Activated T-cell treated with anti-CD3 and anti-CD28 coated beads, Interleukin-2, amount 50 U/mL, for 4 hours (primary cell): ENCODE measurements at places on chromosomes 3 and 15. TPM values are rescaled to one million over a fixed set of nuclear protein-coding genes. Genes with fewer than 3 reads are reported as not detected.

GRCh38 chr3:82509951-82510603 is 748.6 kb upstream of the GBE1 start:
- no peak for DNase-seq

- DNase-seq = peak; percentile 49
Measured at GRCh38 chr15:98853161-98853560, 154.4 kb downstream of the PGPEP1L start.

DNA sequence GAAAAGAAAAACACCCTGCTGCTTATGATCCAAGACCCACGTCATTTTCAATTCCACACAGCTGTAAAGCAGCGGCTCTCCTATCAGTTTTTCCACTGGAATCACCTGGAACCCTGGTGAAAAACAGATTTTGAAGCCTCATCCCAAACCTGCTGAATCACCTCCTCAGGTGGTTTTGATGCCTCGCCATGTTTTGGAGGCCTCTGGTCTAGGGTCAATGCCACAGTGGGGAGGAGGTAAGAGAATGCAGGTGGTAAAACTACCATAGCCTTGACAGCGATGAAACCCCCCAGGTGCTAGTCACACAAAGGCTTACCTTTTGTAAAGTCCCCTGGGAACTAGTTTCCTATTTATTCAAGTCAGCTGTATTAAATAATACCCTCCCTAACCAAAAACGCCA is 24.8 kb downstream of the MYO1E start:
- no peak for DNase-seq

GRCh38 chr15:73114064-73114463 is 61.8 kb downstream of the NEO1 start:
- no peak for DNase-seq

- no peak for DNase-seq
Measured at GRCh38 chr15:38065721-38066345, 131.4 kb downstream of the TMCO5A start.

DNA sequence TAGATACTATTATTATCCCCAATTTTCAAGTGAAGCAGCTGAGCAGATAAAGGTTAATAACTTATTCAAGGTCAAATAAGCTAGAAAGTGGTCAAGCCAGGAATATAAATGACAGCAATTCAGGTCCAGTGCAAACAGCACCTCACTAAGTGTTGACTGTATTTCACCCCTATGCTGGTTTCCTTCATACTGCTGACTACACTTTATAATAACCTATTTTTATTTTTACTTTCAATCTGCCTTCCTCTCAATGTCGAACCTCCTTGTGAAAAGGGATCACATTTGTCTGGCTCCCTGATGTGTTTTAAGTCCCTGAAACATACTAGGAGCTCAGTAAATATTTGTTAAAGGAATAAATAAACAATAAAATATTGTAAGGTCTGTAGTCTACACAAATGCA is 146.1 kb downstream of the NAALADL2 start:
- no peak for DNase-seq

DNA sequence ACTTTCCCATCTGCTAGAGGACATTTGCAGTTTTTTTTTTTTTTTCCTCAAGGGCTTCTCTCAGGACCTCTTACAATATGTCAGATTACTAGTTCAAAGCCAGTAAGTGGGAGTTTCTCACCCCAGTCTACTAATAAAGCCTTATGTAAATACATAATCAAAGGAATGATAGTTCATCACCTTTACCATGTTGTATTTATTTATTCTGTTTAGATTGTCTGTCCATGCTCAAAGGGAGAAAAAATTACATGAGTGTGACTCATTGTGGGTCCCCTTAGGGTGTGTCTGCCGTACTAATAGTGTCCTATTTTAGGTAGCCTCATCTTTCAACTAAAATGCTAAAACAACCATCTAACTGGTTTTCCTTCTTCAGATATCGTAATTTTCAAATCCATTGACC is 917.6 kb downstream of the EPHA3 start:
- no peak for DNase-seq

- DNase-seq = no peak
Measured at GRCh38 chr3:123743121-123743520, 141.0 kb downstream of the MYLK start.

DNA sequence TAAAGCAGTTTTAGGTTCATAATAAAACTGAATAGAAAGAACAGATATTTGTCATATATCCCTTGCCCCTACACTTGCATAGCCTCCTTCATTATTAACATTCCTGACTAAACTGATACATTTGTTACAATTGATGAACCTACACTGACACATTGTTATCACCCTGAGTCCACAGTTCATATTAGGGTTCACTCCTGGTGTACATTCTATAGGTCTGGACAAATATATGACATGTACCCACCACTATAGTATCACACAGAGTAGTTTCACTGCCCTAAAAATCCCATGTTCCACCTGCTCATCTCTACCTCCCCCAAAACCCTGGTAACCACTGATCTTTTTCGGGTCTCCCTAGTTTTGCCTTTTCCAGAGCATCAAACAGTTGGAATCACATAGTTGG is 13.8 kb downstream of the DCBLD2 start:
- DNase-seq = no peak

- DNase-seq = no peak
Measured at GRCh38 chr3:163159306-163159705, 1662.7 kb downstream of the OTOL1 start.

DNA sequence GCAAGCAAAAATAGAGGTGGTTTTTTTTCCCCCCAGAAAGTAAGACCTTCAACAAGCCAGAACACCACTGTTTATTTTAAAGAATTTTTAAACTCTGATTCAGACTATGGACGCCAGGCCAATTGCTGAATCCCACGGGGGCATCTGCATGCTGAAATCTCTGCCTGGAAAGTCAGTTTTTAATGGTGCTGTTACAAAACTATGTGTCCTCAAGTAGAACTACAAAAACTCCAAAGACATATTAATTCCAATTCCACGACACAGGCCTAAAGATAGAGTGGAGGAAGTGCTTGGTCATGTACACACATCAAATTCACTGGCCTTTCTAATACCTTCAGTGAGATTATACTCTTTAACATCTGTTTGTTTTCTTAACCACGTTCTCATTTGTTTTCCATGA is 490.5 kb upstream of the NR2F2 start:
- DNase-seq = no peak

DNA sequence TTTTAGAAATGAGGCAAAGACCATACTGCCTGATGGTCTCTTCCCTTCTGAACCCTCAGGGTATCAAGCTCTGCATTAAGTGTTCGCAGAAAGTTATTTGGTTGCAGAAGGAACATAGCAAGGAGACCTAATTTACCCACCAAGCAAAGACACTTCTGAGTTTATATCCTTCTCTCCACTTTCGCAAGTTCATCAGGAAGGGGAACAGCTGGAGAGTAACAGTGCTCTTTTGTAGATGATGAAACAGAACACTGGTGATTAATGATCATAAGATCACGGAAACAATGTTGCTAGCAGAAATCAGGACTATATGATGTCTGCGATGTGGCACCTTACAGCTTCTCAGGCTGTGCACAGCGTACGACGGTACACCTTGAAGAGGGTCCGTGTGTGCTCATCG is 62.1 kb downstream of the NCEH1 start:
- DNase-seq = no peak

DNA sequence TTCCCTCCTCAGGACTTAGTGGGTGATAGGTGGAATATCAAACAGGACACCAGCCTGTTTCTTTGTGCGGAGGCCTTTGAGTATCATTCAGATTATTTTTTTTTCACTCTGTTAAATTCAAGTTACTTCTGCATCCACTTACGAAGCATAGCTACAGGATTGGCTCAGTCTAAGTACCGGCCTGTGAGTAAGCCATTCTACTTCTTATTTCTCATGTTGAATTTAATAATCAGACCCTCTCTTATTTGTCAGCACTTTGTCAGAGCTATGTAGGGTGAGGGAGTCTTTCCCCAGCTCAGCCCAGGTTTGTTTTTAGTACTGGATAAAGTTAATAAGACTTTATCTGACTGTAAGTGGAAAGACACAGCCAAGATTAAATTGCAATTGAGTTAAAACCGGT is 54.7 kb downstream of the ITPR1 start:
- DNase-seq = no peak

DNA sequence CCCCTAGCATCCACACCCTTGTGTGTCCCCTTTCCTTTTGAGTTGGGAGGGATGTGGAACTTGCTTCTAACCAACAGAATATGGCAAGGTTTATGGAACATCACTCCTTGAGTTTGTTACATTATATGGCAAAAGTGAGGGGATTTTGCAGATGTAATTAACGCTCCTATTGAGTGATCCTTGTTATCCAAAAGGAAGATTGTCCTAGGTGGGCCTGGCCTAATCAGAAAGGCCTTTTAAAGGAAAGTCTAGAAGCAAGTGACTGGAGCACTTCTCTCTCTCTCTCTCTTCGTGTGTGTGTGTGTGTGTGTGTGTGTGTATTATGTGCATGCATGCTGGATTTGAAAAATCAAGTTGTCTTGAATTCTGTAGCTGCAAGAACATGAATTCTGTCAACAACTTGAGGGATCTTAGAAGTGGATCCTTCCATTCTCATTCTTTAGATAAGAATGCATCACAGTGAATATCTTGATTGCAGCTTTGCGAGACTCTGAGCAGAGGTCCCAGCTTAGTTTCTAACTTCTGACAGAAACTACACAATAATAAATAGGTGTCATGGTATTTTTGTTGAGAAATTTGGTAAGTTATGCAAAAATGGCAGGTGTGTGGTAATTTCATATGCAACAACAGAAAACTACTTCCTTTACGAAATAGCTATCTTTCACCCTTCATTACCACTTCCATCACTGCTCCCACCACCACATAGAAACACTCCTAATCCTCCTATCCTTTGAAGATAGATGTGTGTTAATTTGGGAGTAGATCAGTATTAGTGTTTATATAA is 360.9 kb upstream of the CBLB start:
- no peak for DNase-seq

GRCh38 chr3:34619990-34620389 is 821.6 kb downstream of the PDCD6IP start:
- DNase-seq = no peak

- no peak for DNase-seq
Measured at GRCh38 chr15:69075440-69075839, 60.9 kb downstream of the NOX5 start.

DNA sequence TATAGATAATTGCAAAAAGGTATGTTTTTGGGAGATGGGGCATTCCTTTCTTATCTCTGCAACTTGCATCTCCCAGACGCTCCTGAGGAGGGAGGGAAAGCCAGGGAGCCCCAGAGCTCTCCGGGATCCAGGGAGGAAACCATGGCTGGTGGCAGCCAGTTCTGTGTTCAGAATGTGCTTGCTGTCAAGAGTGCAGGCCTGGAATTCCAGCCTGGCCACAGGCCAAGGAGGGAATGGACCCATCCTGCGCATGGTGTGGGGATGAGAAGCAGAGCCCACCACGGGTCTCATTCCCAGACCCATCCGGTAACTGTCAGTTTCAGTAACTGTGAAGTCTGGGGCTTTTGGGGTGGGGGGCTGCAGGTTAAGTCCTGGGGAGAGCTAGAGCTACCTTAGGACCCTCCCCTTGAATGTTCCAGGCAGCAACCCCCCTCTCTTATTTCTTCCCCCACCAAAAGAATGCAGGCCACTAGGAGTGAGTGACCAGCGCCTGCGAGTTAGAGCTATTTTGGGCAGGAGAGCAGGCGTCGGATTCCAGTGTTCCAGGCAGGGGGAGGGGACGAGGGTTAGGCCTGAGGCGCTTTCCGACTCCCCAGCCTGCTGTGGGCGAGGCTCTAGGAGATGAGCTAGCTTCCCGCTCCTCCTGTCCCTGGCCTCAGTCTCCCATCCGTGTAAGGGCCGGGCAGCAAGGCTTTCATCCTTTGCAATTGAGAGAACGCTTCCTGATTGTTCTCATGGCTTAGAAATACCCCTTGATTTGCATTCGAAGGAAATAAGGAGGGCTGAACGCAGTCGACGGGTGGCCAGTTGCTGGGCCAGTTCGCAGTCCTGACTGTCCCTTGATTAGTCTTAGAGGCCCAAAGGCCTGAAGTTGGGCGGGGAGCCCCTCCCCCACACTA is 781 bp upstream of the DAG1 start:
- no peak for DNase-seq

C3orf62 gene
- total RNA-seq = 5.5 TPM

CCDC13 gene
- total RNA-seq = 0.35 TPM

CCR8 gene
- 1.4 TPM for total RNA-seq

SLC12A1 gene
- not detected for total RNA-seq

TGM5 gene
- total RNA-seq = not detected

LMAN1L gene
- 0.55 TPM for total RNA-seq

COL6A6 gene
- not detected for total RNA-seq

UCN2 gene
- total RNA-seq = not detected

PARL gene
- total RNA-seq = 109 TPM

GALNT15 gene
- not detected for total RNA-seq

UROC1 gene
- not detected for total RNA-seq

SMCO1 gene
- not detected for total RNA-seq
